ENCODE measurements at places on chromosomes 2 and 18.

DNA sequence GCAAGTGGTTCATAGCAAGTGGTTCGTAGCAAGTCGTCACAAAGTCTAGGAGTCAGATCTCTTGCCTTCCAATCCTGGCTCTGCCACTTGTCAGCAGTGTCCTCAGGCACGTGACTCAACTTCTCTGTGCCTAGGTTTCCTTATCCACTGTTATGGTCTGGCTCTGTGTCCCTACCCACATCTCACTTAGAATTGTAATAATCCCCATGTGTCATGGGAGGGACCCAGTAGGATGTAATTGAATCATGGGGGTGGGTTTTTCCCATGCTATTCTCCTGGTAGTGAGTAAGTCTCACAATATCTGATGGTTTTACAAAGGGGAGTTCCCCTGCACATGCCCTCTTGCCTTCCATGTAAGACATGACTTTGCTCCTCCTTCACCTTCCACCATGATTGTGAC, 51.8 kb upstream of the AP1S3 start:
- DNase-seq = no peak

GRCh38 chr2:27977731-27978312, 87.3 kb downstream of the BABAM2 start:
- no peak for DNase-seq

DNA sequence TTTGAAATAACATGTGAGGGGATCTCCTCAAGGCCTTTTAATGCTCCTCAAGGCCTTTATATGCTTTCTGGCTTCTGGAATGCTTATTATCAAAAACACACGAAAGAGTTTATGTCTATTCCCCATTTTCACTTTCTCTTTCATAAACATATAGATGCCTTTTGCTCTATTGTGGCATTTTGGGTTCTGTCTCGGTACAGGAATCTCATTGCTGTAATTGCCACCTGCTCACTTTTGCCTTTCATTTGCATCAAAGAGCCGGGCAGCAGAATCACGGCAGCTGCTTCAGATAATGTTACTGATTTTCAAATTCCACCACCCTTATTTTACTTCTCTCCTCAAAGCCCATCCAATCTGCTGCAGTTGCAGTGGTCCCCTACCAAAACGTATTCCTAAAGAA, 54.8 kb upstream of the LPIN2 start:
- DNase-seq = no peak

DNA sequence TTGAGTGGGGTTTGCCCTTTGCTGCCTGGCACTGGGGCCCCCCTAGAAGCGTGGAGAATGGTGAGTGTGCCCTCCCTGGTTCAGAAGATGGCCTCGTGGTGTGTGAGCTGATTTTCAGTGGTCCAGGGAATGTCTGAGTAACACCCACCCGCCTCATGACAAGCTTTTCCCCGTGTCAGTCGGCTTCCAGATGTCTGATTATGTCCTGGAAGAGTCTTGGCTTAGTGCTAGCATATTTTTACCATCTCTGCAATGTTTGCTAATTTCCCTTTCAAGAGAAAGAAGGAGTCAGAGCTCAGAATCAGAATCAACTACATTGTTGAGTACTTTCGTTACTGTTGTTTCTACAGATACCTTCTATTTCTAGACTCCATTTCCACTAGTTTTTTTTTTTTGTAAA, 214.7 kb downstream of the SEPTIN10 start:
- DNase-seq = no peak

DNA sequence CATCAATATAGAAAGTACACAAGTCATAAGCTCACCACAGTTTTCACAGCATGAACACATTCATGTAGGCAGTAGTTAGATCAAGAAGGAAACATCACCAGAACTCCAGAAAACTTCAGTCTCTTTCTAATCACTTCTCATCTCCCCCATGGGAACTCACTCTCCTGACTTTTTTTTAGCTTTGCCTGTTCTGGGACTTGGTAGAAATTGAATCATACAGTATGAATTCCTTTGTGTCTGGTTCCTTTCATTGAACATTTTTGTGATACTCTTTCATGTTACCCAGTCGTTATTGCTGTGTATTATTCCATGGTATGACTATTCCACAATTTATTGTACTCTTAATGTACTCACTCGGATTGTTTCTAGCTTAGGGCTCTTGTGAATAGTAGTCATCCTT, 160.2 kb downstream of the TAF4B start:
- DNase-seq = no peak

- no peak for DNase-seq
Measured at GRCh38 chr2:227551836-227552235, 46.9 kb upstream of the SCYGR2 start.

DNA sequence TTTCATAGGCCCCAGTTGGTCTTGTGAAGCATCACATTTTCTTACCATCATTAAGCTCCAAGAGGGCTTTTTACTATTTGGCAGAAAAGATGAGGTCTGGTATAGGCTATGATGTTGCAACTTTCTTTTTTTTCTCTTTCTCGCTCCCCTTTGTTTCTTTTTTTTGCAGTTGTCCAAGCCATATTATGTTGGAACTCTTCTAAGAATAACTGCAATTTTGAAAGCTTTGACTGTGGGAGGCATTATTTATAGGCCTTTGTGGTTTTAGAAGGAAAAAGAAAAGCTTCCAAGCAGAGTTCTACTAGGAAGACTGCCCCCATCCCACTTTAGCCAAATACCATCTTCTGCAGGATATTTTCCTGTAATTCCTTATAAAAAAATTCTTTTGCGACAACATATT, 571.6 kb downstream of the ARHGAP15 start:
- DNase-seq = no peak

GRCh38 chr2:169260846-169261642, 101.3 kb downstream of the LRP2 start:
- no peak for DNase-seq

GRCh38 chr2:210000464-210001324, 1.7 kb upstream of the RPE start:
- DNase-seq = no peak

DNA sequence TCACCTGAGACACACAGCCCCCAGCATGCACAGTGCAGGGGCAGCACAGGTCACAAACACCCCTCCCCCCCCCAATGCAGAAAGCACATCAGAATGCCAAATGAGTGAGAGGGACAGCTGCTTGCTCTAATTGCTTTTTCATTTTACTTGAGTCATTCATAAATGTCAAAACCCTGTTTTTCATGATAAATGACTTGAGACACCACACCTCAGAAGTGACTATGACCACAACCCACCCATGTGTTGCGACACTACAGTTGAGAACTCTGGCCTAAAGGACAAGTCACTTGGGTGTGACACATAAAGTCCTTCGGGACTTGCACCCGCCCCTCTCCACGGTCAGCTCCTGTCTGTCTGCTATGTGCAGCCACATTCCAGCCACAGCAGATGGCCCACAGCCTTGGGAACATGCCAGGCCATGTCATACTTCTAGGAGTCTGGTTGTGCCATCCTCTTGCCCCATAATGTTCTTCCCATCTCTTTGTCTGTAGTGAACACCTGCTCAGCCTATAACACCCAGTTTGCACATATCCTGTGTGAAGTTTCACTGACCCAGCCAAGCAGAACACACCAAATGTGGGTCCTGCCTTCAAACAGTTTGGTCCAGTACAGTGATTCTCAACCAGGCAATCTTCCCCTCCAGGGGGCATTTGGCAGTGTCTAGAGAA, 30.2 kb upstream of the RIOK3 start:
- DNase-seq = no peak

DNA sequence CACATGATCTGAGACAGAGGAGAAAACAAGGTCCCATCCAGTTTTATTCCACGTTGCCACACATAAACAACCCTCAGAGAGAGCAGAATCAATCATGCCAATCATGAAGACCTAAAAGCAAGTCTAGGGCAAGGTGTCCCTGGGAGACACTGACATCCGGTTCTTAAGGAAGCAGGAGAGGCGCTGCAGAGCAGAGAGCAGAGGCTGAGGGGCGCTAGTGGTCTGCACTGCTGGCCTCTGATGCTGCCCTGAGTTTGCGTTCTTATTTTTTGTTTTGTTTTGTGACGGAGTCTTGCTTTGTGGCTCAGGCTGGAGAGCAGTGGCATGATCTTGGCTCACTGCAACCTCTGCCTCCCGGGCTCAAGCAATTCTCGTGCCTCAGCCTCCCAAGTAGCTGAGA, 83.3 kb downstream of the SMIM21 start:
- DNase-seq = no peak

- no peak for DNase-seq
Measured at GRCh38 chr2:193824474-193824873, 1629.7 kb upstream of the TMEFF2 start.

GRCh38 chr2:15069149-15069548, 436.6 kb downstream of the LRATD1 start:
- no peak for DNase-seq

- DNase-seq = no peak
Measured at GRCh38 chr2:195675783-195676427, 18.9 kb downstream of the SLC39A10 start.

GRCh38 chr2:175383286-175383685, 201.8 kb upstream of the ATP5MC3 start:
- no peak for DNase-seq

GRCh38 chr2:108414256-108414876, 34.6 kb upstream of the GCC2 start:
- DNase-seq = no peak
